Activated T-cell treated with anti-CD3 and anti-CD28 coated beads for 24 hours (primary cell): ENCODE measurements at places on chromosomes 7 and 10.

DNA sequence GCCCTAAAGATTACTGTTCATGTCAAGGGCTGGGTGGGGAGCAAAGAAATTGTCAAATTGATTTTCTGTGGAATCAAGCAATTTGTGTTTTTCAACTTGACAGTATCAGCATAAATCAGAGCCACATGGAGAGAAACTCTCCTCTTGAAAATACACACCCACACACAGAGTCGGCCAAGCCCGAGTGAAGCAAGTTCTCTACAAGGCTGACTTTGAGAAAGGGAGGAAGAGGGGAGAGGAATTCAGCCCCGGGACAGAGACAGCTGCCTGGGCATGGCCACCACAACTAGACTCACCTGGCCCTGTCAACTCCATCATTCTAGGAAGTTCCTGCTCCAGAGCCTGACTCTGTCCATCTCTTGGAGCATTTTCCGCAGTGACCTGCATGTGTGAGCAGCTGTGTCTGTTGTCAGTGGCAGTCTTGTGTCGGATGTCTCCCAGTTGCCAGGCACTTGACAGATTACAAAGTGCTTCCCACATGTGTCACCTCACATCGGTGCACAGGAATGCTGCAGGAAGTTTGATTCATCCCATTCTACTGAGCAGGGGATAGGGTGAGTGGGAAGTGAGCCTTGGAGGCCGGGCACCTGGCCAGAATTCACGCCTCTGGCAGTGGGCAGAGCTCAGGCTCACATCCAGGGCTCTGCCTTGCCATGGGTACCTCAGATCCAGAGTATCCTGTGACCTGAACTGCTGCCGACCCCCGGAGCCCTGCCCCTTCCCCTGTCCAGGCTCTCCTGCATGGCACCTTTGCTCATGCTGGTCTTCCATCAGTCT, 37.9 kb downstream of the ADAM12 start:
- DNase-seq: no peak

- no peak for DNase-seq
These were observed 140.0 kb downstream of the CAMK1D start for GRCh38 chr10:12489357-12489756.

DNA sequence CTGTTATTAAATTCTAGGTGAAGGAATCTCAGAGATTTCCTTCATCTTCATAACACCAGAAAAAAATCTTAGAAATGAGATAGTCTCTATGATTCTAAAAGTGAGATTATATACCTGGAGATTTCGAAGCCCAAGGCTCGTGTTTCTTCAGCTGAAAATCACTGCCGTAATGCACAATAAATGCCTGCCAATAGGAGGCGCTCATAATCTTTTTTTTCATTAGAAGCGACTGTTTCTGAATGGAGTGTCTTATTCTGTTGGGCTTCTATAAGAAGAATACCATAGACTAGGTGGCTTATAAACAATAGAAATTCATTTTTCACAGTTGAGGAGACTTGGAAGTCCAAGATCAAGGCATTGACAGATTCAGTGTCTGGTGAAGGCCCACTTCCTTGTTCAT, 294.7 kb downstream of the PRKG1 start:
- no peak for DNase-seq

DNA sequence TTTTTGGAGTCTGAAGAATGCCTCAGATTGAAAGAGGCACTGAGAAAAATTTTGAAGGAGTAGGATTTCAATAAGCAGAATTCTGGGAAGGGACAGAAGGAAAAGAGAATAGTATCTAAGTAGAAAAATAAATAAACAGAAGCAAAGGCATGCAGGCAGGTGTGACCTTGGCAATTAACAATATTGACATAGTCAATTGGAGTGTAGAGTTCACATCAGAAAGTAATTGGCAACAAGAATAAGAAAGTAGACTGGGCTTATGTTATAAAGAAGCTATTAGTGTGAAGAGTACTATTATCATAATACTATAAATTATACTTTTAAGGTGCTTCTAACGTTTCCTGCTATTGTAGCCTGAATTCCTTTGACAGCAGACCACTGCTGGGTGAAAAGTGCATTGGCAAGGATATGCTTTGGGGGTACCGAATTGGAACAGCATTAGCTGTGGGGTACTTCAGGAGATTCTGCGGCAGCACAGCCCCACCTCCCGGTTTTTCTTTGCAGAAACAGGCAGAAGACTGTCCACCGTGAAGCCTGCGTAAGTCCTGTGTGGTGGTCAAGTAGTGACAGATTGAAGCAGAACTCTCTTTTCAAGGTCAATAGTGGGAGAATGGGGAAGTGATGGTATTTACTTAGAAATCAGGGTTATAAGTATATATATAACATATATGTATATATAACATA, 357.0 kb downstream of the THSD7A start:
- no peak for DNase-seq

GRCh38 chr7:96199421-96199820, 122.5 kb downstream of the SLC25A13 start:
- DNase-seq: no peak

DNA sequence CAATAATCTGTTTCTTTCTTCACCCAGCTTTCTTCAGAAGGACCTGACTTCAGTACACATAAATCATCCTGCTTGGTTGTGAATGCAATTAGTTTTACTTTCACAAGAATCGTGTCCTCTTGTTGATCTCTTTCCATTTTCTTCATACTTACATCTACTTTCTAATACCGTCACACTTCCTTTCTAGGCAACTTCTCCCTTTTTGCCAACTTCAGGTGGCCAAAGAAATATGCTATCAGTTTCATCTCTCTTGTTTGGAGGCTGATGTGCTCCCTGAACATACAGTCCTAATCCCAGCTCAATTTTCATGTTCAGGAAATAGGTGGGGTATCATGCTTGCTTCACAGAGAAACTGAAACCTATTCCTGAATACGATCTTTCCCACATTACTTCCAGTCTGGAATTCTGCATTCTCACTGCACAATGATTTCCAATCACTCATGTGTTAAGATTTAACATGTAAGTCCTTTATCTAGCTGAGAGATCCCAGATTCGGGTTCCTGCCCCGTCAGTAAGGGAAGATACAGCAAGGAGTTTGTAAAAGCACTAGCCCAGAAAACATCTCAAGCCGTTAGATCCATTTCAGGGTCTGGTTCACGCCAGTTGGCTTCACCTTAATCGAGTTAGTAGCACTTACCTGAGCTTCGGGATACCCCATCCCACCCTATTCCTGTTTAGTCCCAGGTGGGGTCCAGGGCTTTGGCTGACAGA, 994 bp downstream of the SLC25A28 start:
- DNase-seq: no peak

DNA sequence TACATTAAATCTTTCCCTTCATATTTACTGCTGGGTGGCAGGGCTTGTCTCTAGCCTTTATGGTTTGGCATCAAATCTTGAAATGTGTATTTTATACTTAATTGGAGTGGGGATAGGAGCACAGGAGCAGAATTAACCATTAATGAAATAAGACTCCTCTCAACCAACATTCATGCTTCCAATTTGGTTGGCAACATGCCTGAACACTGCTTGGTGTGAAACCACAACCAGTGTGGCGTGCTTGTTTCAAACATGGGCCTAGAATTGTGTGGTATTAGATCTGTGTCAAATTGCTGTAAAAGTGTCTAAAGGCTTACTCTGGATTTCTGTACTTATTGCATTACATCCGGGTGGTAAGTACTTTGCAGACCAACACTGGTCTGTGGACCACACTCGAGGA, 25.1 kb upstream of the VPS41 start:
- DNase-seq: no peak

GRCh38 chr10:99369551-99369950, 40.4 kb downstream of the CNNM1 start:
- DNase-seq: no peak

DNA sequence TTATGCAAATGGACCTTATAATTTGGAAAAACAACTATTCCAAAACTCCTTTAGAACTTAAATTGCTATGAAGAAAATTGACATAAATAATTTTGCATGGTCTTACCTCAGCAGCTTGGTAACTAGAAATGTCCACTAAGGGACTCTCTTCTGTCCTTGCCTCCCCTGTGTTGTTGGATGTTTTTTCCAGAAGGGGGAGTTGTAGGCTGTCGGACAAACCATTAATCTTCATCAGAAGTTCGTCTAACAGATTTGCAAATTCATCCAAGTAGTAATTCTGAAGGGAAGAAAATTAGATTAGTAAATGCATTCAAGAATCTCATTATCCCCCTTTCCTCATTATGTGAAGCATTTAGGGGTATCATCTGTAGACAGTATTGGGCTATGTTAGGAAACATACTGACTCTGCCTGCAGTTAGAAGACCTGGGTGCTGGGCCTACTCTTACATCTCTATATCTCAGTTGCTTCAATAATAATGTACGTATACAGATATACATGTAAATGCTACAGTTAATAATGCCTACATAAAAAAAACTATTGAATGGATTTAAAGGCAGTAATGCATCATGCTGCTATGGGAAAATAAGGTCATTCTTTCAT, 155.6 kb downstream of the PKD1L1 start:
- DNase-seq: no peak

GRCh38 chr10:103842605-103843004, 12.8 kb downstream of the SH3PXD2A start:
- DNase-seq: no peak

- no peak for DNase-seq
These were observed 43.5 kb downstream of the PRTFDC1 start for GRCh38 chr10:24908793-24909423.

- DNase-seq: no peak
These were observed 56.2 kb upstream of the GDF10 start for GRCh38 chr10:47243791-47244190.

- no peak for DNase-seq
These were observed 24.6 kb downstream of the FRMPD2 start for GRCh38 chr10:48249763-48250351.

DNA sequence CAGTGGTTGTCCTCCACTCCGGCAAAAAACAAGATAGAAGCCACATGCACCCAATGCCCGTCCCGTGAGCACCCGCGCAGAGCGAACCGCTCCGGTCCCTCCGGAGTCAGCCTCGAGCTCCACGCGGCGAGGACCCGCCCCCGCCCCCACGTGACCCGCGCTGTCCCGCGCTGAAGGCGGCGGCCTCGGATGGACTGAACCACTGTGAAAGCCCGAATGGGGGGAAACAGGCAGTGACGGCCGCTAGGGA, 766 bp upstream of the EIF3B start:
- peak; percentile 86 for DNase-seq

GRCh38 chr10:86359954-86360353, 6.6 kb downstream of the GRID1 start:
- no peak for DNase-seq

DNA sequence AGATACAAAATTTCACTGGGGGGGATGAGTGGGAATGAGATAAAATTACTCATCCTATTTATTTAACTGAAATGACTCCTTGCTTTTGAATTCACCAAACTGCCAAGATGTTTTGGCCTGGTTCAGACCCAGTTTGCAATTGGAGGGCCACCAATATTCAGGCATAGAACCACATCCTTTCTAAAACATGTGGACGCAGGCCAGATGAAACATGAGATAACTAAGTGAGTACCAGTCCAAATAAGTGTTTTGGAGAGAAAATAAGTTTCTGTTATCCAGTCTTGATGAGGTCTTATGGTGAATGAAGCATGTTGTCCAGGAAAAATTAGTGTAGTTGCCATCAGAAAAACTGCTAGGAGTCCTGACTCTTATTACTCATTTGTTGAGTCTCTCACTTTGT, 36.3 kb upstream of the PDK4 start:
- no peak for DNase-seq
